Activated naive CD4-positive, alpha-beta T cell treated with Interleukin-2 at 50 U/mL for 16 hours (primary cell): ENCODE measurements at places on chromosomes 1 and 21.

DNA sequence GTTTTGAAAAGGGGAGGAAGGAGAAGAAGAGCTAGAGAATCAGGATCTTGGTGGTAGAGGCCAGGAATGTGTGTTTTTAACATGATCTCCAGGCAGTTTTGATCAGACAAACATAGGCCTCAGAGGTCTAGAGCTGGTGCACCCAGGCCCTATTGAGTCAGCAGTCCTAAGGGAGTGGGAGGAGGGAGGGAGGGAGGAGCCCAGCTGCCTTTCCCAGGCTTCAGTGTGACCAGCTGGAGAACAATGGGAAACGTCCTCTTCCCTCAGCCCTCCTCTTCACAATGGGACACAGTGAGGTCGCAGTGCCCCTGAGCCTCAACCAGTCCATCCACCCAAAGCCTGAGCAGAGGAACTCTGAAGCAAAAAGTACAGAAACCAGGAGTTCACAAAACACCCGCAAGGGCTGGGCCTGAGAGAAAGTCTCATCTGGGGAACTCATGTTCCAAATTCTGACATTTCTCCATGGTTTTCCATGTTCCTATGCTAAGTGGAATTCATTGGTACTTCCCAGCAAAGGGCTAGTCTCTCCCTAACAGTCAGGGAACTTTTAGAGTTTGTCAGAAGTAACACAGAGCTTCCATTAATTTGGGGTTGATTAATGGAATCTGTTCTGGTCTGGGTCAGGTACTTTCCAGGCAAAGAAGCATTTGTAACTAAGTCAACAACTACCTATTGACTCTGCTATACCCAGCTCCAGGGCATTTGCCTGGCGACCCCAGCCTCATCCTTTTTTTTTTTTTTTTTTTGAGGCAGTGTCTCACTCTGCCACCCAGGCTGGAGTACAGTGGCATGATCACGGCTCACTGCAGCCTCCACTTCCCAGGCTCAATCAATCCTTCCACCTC is 37.5 kb downstream of the ELAPOR1 start:
- DNase-seq, result no peak

- no peak for DNase-seq
Measured at GRCh38 chr1:77047978-77048614, 171.1 kb downstream of the PIGK start.

DNA sequence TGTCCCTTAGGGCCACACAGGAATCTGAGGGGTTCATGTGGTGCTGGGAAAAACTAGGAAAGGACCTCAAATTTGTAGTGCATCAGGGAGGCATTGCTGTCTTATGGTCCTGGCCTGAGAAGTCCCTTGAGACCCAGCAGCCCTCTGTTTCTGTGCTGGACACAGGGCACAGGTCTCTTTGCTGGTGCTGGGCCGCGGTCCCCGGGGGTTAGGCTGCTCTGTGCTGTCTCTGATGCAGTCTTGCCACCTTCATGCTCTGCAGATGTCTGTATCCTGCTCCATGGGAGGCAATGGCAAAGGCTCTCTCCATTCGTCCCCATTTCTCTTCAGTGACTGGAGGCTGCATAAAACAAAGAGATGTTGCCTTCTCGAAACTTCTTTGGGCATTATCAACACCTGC is 13.0 kb downstream of the EDARADD start:
- no peak for DNase-seq

DNA sequence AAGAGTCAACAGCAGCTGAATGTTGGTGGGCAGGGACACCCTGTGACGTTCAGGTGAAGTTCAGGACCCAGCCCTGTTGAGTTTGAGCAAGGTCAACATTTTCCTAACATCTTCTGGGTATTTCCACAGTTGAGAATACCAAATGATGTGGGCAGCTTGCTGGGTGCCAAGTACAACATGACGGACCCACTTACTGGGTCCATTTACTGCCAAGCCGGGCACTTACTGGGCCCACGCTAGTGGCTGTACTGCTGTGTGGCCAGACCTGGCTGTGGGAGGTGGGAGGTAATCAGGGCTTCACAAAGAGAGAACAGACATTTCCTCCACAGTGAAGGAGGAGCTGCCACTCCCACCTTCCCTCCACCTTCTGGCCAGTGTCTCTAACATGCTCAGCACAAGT is 99.2 kb downstream of the PSMG1 start:
- DNase-seq, result no peak

DNA sequence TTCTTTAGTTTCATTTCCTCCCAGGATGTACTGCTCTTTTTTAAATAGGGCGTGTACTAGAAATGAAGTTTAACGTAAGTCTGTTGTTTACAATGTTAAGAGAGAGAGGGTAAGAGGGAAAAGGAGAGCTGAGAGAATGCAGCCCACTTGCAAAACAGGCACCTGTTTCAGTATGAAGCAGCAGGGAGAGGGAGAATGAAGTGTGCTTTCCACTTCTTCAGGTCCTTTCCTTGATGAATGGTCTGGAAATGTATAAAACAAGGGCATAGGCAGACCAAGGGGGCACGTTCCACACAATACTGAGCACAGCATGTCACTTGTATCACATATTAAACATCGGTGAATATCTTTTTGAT is 2.0 kb downstream of the KCNA3 start:
- DNase-seq, result peak; percentile 22

DNA sequence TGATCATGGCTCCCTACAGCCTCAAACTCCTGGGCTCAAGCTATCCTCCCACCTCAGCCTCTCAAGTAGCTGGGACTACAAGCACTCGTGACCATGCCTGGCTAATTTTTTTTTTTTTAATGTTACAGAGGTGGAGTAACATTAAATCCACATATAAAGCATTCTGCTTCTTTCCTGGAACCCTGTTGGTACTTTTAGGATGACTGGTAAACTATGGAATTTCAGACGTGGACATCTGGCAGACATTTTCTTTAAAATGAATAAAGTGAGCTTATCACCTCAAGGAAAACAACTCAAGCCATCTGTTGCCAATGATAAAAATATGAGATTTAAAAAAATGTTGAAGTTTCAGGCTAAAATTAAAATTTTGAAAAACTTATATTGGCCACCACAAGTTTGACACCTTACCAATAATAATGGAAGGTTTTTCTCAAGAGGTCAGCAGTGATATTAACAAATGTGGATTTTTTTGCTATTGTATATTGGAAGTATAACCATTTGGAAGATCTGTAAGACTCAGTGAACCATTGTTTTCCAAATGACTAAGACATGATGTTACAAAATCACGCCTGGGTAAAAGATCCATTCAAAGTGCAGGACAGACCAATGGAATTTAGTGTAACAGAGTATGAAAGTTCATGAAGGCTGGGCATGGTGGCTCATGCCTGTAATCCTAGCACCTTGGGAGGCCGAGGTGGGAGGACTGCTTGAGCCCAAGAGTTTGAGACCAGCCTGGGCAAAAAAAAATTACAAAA is 52.7 kb upstream of the EIF4G3 start:
- no peak for DNase-seq

GRCh38 chr1:7186382-7187111 is 401.3 kb downstream of the CAMTA1 start:
- DNase-seq, result no peak

- DNase-seq, result no peak
Measured at GRCh38 chr1:36693161-36693525, 210.4 kb upstream of the CSF3R start.

DNA sequence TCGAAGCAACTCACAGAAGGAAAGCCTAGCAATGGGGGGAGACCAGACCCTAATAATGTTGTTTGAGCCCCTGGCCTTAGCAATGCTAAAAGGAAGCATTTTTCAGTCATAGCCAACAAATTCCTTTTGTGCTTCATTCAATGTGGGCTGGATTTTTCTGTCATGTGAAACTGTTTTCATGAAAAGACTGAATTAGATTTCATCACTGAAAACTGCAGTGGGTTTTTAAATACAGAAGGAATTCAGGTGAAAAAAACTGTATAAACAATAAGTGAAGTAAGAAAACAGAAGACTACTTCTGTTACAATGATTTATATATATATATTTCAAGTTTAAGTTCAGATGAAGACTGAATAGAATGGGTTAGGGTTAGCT is 204.8 kb downstream of the SMYD3 start:
- no peak for DNase-seq
